Cardiac atrium fibroblast (primary cell): ENCODE measurements at places on chromosomes 11 and 22. TPM values are rescaled to one million over a fixed set of nuclear protein-coding genes. Genes with fewer than 3 reads are reported as not detected.

The VPS37C gene
- 10.5 and 12.0 TPM in 2 replicates for total RNA-seq

The TRIM29 gene
- not detected in 2 replicates for total RNA-seq

The DCDC1 gene
- not detected in 2 replicates for total RNA-seq

The RASGRP2 gene
- total RNA-seq: 3.4 and 5.6 TPM in 2 replicates

The SEPTIN3 gene
- total RNA-seq: not detected in 2 replicates

The MOGAT2 gene
- not detected in 2 replicates for total RNA-seq

The OR10AG1 gene
- total RNA-seq: not detected in 2 replicates

The CARD18 gene
- not detected in 2 replicates for total RNA-seq

The ELF5 gene
- not detected in 2 replicates for total RNA-seq
